ENCODE measurements at places on chromosomes 13 and 19. TPM values are rescaled to one million over a fixed set of nuclear protein-coding genes. Genes with fewer than 3 reads are reported as not detected.

PSG1 gene
- total RNA-seq = not detected

ZFP28 gene
- 7.4 TPM for total RNA-seq

PPP6R1 gene
- total RNA-seq = 108 TPM

GPR108 gene
- total RNA-seq = 37.4 TPM

GRCh38 chr13:113612607-113613006 lies 28.1 kb downstream of the TFDP1 start:
- DNase-seq = no peak

GRCh38 chr13:95181586-95181985 lies 119.7 kb downstream of the ABCC4 start:
- DNase-seq = no peak

- DNase-seq = no peak
These were observed 61.9 kb downstream of the MLLT1 start for GRCh38 chr19:6217752-6218334.

GRCh38 chr13:40179445-40180281 lies 486.8 kb downstream of the FOXO1 start:
- DNase-seq = no peak

DNA sequence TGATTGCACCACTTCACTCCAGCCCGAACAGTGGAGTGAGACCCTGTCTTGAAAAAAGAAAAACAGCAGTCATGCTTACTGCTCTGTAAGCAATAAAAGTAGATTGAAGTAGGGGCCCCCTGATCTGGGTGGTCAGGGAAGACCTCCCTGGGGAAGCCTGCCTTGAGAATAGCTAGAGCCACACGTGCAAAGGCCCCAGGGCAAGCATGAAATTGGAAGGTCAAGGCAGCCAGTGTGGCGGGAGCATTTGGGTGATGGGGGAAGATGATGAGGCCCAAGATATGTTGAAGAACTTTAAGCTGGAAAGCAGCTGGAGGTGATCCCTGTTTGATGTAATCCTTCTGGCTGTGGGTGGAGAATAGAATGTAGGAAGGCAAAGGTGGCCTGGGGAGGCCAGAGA lies 104.4 kb downstream of the SIPA1L3 start:
- DNase-seq = no peak

DNA sequence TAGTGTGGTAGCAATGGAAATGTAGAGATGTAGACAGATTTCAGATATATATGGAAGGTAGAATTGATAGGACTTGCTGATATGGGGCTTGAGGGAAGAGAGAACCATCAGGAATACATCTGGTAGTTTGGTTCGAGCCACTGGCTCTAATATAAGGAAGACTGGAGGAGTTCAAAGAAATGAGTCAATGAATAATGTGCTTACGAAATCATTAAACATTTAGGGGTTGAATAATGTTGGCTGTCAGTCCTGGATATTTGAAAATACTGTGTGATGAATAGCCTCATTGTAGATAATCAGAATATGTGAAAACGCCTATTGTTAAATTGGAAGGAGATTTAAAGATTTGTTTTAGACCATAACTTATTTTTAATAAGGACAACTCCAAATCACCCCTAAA lies 21.6 kb downstream of the SGCG start:
- DNase-seq = no peak
